ENCODE measurements at places on chromosomes 4 and X.
A peak's percentile ranks its signal among the peaks of the same experiment; 100 is the strongest.

GRCh38 chr4:139540161-139540560 lies 15.9 kb downstream of the SETD7 start:
- DNase-seq: no peak

DNA sequence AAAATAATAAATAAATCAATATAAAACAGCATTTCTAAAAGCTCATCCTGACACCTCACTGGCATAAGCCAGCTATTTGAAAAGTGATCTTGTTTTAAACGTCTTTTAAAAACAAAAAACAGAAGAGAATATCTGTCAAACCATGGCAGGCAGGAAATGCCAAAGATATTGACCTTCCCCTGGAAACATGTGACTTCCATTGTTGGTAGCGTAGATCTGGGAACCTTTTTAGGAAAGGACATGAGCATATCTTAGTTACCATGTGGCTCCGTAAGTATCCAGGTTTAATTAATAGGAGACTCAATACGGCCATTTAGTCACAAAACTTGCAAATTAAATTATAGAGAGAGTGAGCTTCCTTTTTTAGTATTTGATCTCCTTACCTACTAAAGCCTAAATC lies 83.0 kb upstream of the KLHL4 start:
- DNase-seq: no peak

- DNase-seq: no peak
Measured at GRCh38 chr4:26424838-26425237, 65.4 kb downstream of the CCKAR start.

DNA sequence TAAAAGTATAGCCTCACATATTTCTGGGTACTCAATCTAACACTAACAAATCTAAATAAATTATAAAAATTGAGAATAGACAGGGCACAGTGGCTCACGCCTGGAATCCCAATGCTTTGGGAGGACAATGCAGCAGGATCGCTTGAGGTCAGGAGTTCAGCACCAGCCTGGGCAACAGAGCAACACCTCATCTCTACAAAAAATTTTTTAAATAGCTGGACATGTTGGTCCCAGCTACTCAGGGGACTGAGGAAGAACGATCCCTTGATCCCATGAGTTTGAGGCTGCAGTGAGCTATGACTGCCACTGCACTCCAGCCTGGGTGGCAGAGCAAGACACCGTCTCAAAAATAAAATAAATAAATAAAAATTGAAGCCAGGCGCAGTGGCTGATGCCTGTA lies 192.7 kb downstream of the LRBA start:
- DNase-seq: no peak

DNA sequence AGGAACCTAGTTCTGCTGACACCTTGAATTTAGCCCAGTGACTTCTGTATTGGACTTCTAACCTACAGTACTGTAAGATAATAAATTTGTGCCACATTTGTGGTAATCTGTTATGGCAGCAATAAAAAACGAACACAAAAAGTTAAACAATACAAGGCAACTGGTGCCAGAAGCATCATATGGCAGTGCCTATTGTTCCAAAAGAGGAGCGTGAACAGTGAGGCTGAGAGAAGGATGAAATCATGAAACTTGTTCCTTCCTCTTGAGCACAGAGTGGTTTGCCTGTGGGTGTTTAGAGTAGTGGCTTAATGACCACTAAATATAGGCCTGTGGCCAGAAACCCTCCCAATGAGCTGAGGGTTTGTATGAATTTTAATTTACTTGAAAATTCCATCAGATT lies 69.7 kb upstream of the PGRMC2 start:
- DNase-seq: no peak

DNA sequence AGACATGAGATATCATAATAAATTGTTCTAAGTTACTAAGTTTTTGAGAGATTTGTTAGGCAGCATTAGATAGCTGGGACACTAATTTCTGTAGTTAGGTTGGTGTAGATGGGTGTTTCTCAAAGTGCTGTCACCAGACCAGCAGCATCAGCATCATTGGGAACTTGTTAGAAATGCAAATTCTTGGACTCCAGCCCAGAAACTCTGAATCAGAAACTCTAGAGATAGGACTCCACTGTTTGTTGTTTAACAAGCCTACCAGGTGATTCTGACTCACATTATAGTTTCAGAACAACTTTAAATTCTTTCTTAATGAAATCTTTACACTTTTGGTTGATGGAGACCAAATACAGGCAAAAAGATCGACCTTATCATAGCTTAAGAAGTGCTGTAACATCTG lies 173.7 kb downstream of the PABPC4L start:
- DNase-seq: peak; percentile 64

GRCh38 chr4:6380746-6381410 lies 91.5 kb downstream of the PPP2R2C start:
- DNase-seq: no peak

DNA sequence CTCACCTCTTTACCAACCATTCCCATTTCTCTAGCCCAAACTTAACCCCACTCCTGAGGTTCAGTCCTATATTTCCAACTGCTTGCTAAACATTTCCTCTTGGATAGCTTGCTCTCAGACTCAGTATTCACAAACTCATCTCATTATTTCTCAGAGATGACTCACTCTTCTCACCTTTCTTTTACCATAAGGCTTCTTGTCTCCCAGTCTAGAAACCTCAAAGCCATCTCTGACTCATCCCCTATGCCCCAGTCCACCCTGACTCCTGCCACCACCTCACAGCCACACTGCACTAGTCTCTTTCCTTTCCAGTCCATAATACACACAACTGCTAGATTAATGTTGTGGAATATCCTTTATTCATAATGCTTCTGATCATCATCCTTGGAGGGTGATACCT lies 4.8 kb downstream of the FRMPD3 start:
- peak; percentile 8 for DNase-seq

DNA sequence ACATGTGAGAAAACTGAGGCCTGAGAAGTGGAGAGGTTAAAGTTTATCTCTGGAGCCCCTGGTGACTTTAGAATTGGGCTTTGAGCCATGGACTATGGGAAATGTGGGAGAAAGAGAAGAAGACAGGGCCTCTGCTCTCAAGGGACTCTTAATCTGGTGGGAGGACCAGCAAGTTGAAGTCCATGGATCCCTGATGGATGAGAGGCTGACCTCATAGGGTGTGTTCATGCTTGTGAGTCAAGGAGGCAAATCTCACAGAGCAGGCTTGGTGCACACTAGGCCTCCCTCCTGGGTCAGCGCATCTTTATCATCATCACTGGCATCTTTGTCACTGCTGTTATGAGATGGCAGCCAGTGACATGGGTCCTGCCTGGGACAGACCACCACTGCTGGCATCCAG lies 211.9 kb downstream of the AFAP1 start:
- no peak for DNase-seq

DNA sequence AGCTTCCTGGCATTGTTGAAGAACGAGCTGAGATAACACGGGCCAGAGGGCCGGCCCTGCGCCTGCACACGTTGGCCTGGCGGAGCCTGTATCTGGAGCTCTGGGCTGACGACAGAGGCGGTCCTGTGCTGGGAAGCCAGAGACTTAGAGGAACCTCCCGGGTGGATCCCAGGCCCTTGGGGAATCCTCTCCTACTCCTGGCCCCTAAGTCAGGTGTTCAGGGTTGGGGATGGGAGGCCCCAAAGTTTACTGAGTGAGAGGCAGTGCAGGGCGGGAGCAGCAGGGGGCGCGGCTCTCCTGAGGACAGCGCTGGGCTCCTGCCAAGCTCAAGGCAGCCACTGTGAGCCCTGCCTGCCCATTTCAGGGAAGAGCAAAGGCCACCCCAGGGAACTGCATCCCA lies 2.5 kb upstream of the HTRA3 start:
- peak; percentile 50 for DNase-seq

DNA sequence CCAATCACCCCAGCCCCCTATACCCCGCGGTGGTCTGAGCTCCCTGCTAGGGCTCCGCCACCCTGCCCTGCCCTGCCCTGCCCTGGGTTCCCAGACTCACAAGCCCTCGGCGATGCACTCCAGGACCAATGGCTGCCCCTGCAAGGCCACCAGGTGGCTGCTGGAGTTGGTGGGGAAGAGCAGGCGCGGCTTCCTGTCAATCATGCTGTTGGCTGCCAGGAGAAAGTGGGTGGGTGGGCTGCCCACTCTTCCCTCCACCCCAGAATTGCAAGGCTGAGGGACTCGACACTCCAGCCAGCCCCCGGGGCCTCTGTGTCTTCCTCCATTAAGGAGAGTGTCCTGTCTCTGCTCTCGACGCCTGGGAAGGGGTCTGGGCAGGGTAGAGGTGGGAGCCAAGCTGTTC lies 15.7 kb downstream of the L1CAM start:
- DNase-seq: no peak

Data from ACHN (cell line).